Cardiac septum (tissue), 1 donor: ENCODE measurements at places on chromosomes 11 and 22. TPM values are rescaled to one million over a fixed set of nuclear protein-coding genes. Genes with fewer than 3 reads are reported as not detected.
A peak's percentile ranks its signal among the peaks of the same experiment; 100 is the strongest.

DNA sequence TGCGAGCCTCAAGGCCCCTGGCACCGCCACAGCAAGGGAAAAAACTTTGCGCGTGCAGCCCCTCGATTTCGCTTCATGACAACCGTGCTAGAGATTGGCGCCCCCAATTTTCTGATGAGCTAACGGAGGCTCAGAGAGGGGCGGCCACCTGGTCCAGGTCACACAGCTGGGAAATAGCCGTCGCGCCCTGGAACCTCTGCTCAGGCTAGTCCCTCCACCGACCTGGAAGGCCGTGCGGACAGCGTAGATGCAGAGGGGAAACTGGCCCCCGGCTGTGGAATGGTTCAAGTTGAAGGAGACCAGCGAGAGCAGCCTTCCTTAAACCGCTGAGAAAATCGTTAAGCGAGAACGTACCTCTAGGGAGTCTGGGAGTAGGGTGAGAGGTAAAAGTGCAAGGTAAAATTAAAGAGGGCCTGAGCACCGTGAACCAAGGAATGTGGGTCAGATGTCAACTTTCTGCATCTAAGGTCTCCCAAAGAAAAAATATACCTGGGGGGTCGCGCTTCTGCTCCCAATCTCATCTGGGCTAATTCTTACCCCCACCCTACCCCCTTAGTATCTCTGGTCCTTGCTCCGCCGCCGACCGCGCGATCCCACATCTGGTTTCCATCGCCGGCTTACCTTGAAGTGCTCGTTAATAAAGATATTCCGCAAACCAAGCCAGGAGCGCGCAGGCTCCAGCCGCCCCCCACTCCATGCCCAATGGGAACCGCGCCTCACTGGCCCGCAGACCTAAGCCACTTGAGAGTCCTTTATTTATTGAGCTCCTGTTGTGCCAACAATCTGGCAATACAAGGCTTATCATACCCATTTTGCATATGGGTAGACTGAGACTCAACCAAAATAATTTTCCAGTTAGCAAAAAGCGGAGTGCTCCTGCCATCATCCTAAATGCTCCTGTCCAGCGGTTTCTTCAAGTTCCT lies 1.7 kb upstream of the ALX4 start:
- no peak for DNase-seq

DNA sequence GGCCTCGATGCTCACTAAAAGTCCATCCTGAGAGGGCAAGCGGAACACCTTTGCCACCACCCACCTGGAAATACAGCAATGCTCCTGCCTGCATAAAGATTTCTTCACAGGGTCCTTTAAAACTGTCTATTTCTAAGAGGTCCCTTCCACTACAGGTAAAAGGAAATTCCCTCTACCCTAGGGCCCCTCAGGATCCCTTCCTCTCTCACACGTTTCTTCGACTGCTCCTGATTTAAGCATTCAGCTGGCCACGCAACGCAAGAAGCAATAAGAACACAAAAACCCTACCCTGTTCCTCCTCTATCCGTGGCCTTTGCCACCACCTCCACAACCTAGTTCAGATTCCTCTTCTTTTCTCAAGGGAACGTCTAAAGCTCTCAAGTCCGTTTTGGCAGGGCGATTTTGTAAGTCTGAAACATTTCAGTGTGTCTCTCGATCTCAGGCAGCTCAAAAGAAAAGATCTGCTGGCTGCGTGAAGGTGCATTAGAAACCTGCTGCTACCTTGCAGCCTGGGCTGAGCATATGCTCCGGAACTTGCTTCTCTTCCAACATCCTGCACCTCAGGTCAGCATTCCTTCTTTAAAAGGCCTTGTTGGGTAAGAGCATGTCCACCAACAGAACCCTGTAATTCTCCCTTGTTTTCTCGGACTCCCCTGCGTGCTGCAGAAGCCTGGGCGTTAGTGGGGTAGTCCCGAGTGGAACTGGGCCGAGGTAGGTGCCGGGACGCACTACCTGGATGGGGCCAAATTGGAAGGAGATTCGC lies 1.6 kb downstream of the LGR4 start:
- DNase-seq = no peak

The OR52I2 gene
- total RNA-seq = not detected

GRCh38 chr22:46171940-46172339 lies 21.6 kb downstream of the PPARA start:
- no peak for DNase-seq

The CD3D gene
- 0.62 TPM for total RNA-seq

The SLC22A12 gene
- not detected for total RNA-seq

DNA sequence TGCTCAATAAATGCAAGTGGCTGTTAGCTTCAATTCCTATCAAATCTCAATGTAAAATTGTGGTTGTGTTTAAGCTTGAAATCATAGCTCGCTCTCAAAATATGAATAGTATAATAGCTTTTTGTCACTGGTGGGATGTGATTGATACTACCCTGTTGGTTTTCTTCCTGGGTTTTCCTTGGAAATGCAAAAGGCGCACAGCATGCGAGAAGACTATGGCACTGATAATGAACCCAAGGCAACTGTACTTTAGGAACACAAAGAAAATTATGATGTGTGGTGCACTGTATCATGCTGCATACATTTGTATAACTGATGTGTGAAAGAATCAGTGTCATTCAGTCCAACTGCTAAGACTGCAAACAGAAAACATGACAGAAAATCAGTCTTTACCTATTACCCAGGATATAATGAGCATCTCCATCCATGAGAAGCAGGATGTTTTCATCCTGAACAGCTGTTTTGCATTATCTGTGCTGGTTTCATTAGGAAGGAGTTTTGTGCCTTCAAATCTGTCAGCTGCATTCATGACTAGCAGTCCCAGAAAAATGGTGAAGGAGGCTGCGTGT lies 101.2 kb downstream of the TRPC6 start:
- DNase-seq = no peak

GRCh38 chr11:75820645-75821044 lies 5.6 kb downstream of the UVRAG start:
- DNase-seq = no peak

The TNRC6B gene
- 40.2 TPM for total RNA-seq

The CST6 gene
- total RNA-seq = 1.5 TPM

GRCh38 chr22:42013385-42013784 lies 14.8 kb downstream of the WBP2NL start:
- no peak for DNase-seq

GRCh38 chr11:122176651-122177050 lies 60.6 kb upstream of the BLID start:
- DNase-seq = no peak

GRCh38 chr22:44680481-44680894 lies 21.5 kb upstream of the PRR5 start:
- no peak for DNase-seq

DNA sequence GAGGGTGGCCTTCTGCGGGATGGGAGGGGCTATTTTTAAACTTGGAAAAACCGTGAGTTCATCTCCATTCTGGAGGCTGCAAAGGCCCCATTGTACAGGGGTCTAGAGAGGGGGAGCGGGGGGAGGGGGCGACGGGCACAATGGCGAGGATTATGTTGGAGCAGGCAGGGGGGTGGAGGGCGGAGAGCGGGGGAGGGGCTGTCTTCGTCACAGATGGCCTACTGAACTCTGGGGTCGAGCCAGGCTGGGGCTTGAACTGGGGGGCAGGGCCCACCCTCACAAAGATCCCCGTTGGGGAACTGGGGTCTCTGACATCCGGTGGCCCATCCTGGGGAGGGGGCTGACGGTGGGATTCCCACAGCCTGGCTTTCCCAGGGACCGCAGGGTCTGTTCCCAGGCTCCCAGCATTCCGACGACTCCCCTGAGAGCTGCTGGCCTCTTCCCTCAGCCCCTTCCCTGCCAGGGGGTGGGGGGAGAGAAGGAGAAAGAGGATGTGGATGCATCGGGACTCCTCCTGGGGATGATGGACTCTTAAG lies 3.4 kb upstream of the MCAM start:
- no peak for DNase-seq

DNA sequence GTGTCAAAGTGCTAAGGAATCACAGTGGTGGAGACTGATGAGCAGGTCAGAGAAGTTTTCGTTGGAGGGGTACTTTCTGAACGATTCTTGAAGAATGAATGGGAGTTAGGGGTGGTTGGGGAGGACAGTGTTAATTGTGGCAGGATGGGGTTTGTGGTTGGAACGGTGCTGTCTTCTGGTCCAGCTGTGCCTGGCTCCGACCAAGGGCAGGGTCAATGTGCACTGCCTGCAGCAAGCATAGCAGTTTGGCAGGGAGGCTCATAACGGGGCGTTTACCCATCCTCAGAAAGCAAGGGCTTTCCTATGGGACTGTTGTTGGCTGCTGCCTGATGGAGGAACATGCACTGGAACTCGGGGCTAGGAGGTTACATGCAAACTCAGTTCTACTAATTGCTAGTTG lies 265.8 kb downstream of the KIRREL3 start:
- no peak for DNase-seq

GRCh38 chr11:124402326-124402922 lies 3.6 kb upstream of the OR8B3 start:
- DNase-seq = no peak

- no peak for DNase-seq
Measured at GRCh38 chr11:74004046-74004695, 4.7 kb downstream of the UCP3 start.

The OR6A2 gene
- not detected for total RNA-seq

The MN1 gene
- total RNA-seq = 6.4 TPM

The OR51G1 gene
- not detected for total RNA-seq

The BATF2 gene
- 0.70 TPM for total RNA-seq

DNA sequence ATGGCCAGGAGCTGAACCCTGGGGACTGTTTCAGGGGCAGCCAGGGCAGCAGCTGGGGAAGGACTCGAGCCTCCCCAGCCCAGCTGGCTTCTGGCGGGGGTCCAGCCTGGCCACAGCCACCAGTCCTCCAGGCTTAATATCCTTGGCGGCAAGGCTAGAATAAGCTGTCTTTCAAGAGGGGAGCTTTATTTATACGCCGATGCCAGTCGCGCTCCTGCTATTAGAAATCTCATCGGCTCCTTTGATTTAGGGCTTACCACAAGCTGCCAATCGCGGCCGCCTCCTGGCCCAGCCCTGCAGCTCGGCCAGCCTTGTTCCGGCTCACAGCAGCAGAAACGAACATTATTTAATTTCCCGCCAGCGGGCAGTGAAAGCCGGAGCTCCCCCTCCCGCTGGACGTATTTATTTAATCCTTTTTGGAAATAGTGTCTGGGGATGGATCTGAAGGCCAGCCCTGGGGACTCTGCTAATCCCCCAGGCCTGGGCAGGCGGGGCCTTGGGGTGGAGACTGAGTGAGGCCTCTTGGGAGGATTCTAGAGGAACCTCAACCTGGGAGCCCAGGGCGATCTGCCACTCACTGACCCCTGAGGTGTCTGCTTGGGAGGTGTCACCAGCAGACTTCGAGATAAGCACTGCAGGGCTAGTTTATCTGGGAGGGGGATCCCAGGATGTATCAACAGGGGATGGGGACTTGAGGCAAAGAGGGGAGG lies 363.1 kb downstream of the MN1 start:
- DNase-seq = no peak

DNA sequence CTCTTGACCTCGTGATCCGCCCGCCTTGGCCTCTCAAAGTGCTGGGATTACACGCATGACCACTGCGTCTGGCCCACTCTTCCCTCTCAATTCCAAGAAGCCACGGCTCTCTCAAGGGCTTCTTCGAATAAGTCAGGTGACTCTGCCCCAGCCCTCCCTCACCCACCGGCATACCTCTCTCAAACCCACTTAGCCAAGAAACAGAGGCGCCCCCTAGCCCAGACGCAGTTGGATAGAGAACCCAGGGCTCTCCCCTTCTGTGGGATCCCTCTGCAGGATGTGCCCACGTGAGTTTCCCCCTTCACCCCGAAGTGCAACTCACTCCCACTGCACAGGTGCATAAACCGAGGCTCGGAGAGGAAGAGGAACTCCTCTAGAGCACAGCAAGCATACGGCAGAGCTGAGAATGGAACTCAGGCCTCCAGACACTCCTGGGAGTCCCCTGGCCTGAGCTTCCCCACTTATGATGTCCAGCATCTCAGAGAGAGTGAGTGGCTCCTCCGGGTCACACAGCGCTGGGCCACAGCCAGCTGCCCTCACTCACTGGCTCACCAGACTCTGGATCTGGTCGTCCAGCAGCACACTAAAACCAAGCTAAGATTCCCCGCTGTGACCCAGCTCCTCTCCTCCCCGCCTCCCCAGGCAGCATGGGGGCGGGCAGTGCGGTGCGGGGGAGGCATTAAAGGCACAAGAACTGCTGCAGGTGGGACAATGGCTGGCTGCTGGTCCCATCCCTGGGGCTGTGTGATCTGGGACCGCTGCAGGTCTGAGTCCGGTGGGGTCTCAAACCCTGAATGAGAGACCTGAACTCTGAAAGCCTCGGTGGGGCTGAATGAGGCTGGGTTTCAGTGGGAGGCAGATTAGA lies 16.8 kb upstream of the RGL4 start:
- peak; percentile 73 for DNase-seq

GRCh38 chr11:69002110-69002569 lies 10.9 kb downstream of the MRGPRF start:
- peak; percentile 47 for DNase-seq

DNA sequence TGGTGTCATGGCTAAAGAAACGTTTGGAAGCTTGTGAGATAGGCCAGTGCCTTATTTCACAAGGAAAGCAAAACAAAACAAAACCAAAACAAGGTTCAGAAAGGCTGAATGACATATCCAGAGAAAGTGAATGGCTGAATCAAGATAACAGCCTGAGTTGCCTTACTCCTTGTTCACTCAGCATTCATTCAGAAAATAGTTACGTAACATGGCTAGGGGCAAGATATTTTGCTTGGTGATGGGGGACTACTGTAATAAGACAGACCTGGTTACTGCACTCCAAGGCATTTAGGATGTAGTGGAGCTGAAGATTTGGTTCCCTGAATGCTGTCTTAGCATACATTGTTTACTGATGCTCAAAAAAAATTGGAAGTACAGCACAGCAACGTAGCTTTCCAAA lies 47.7 kb downstream of the C11orf91 start:
- no peak for DNase-seq
